CD4-positive, alpha-beta T cell treated with Interleukin-4 for 4 hours (primary cell): ENCODE measurements at places on chromosomes 16 and 17.

DNA sequence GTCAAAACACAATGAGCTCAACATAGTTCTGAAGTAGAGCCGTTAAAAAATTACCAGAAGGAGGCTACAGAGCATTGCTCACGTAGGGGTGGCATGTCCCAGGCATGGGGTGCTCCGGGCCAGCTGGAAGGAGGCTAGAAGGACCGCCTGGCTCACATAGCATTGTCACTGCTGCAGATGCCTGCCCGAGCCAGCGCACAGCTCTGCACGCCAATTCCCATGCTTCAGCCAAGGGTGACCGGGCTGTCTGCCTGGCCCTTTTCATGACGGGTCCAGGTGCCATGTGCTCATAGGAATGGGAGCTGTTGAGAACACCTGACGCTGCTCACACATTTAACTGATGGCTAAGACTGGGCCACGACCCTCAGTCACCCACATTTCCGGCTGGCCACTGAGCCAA, 228.9 kb upstream of the FOXF1 start:
- DNase-seq, result no peak

- DNase-seq, result no peak
These were observed 43.4 kb downstream of the SOX9 start for GRCh38 chr17:72164158-72164739.

GRCh38 chr17:16513873-16514272, 21.9 kb upstream of the LRRC75A start:
- DNase-seq, result no peak

DNA sequence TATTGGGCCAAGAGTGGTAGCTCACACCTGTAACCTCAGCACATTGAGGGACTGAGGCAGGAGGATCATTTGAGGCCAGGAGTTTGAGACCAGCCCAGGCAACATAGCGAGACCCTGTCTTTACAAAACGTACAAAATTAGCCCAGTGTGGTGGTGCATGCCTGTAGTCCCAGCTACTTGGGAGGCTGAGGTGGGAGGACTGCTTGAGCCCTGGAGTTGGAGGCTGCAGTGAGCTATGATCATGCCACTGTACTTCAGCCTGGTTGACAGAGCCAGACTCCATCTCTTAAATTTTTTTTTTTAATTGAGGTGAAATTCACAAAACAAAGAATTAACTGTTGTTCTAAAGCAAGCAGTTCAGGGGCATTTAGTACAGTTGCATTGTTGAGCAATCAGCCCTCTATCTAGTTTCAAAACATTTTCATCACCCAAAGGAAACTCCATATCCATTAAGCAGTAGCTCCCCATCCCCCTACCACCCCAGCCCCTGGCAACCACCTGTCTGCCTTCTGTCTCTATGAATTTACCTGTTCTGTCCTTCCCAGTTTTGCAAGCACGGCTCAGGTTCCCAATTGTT, 15.6 kb downstream of the SNX29 start:
- no peak for DNase-seq

DNA sequence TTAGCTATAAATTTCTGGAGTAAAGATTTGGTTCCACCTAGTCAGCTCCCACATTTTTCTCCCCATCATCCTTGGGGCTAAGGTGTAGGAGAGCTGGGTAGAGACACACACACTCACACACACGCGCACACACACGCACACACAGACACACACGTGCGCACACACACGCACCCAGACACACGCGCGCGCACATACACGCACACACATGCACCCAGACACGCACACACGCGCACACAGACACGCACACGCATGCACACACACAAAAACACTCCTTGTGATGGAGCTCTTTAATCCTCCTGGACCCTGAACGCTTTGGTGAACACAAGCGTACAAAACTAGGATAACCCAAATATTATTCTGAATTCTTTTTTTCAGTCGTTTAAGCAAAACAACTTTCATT, 253.6 kb downstream of the C16orf95 start:
- DNase-seq, result no peak

GRCh38 chr17:48505788-48506187, 25.0 kb downstream of the HOXB1 start:
- DNase-seq, result peak; percentile 94

DNA sequence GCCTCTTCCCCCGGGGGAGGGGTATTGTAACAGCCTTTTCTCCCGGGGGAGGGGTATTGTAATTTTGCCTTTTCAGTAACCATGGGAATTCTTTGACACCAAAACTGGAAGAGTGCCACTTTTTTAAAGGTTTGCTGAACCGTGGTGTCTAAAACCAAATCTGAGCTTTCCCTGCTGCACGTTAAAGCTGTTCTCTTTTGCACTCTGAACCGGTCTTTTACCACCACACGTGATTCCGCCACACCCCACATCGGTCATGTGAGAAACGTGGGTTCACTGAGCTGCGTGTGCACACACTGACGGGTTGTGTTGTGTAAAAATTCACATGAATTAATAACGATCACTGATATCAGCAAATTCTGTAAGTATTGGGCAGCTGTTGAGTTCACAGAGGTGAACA, 9.2 kb upstream of the ACSF3 start:
- peak; percentile 42 for DNase-seq

DNA sequence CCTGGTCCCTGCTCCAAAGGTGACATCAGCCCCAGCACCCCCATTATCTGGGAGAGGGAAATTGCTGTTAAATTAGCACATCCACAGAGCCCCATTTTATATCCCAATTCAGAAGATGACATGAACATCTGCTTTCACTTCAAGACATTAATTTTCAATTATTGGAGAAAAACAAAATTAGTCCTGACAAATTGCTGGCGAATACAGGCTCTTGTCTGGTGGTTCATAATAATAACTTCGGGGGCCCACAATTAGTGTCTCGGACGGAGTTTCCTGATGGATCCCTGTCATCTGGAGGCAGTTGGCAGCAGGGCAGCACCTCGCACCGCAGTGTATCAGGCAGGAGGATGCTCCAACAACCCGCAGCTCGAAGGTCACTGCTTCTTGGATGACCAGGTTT, 7.4 kb downstream of the ZNF423 start:
- no peak for DNase-seq

- no peak for DNase-seq
These were observed 1.6 kb upstream of the KREMEN2 start for GRCh38 chr16:2962334-2963073.

DNA sequence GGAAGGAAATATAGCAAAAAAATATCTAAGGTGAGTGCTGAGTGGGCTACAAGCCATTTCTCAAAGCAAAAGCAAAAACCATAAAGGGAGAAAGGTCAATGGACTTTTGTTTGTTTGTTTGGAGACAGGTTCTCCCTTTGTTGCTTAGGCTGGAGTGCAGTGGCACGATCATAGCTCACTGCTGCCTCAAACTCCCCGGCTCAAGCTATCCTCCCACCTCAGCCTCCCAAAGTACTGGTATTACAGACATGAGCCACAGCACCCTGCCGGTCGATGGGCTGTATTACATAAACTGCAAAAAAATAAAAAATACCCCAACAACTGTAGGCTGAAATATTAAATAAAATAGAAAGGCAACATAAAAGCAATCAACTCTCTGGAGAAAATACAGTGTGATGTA, 3.5 kb upstream of the RBBP6 start:
- no peak for DNase-seq

DNA sequence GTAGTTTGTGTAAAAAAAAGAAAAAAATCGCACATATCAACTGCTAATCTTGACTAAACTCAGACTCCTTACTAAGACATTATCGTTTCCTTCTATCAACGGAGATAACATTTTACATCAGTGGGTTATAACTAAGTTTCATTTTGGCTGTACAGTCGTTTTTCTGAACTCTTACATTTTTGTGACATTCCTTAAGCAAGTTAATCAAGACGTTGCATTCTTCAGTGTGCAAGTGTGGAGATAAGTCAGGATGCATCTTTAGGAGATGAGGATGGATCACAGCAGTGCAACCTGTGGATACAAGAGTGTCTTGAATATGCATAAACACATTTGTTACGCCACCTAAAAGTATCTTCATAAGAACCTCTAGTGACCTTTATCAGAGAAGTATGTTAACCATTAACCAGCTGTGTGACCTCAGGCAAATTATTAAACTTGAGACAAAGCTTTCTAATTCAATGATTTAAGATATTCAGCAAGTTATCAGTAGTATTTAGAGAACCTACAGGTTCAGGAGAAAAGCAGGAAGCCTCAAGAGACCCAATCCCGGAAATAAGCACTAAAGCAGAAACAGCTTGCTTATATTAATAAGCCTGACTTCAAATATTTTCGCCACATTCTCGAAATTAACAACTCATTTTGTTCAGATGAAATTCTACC, 9.4 kb downstream of the CMC2 start:
- DNase-seq, result peak; percentile 42

- no peak for DNase-seq
These were observed 30.0 kb downstream of the NSMCE1 start for GRCh38 chr16:27238591-27238990.

DNA sequence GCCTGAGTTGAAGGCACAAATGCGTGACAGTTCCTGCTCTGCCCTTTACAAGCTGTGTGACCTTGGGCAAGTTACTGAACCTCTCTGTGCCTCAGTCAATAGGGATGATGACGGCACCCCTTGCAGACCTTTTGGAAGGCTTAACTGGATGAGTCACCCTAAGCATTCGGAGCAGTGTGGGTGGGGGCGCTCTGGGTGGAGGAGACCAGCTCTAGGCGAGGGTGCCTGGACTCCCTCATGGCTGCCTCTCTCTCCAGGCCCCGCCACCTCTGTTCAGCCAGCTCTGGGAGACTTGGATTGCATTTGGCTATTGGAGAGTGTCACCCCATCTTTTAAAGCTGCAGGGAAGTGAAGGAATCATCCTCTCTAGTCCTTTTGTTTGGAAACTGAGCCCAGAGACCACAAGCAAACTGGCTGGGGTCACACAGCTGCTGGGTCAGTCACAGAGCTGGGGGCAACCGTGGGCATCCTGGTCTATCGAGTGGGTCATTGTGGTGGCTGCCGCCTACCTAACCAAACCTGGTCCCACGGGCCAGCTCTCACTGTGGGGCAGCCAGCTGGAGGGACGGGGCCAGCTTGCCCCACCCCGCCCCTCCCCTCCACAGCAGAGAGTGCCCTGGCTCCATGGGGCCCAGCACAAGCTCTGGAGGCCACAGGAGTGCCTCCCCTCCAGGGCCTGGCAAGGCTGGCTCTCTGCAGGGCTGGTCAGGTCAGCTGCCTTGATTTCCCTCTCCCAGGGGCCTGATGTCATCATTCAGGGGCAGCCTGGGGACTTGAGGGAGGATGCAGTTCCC, 20.2 kb upstream of the GSE1 start:
- no peak for DNase-seq

DNA sequence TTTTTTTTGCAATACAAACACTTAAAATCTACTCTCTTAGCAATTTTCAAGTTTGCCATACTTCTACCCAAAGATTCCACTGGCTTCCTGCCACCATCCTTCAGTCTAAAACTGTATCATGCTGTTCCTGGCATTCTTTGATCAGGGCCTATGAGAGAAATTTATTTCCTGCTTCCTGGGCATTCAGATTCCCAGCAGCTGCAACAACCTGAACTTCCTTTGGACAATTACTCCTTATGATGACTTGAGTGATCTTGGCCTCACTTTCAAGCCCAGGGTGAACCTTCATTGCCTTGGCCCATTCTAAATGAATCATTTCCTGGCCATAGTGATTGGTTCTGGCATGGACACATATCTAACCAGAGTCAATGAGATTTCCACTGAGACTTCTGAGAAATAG, 18.0 kb upstream of the MON1B start:
- no peak for DNase-seq

GRCh38 chr17:66953630-66954020, 10.9 kb upstream of the CACNG4 start:
- DNase-seq, result no peak

GRCh38 chr17:67759355-67760171, 41.8 kb downstream of the NOL11 start:
- DNase-seq, result no peak

GRCh38 chr17:19376811-19377210, 1.5 kb upstream of the MAPK7 start:
- no peak for DNase-seq

GRCh38 chr16:26951950-26952349, 114.8 kb upstream of the C16orf82 start:
- no peak for DNase-seq

- DNase-seq, result peak; percentile 74
These were observed 1.6 kb downstream of the TMC8 start for GRCh38 chr17:78132084-78132676.

- DNase-seq, result peak; percentile 90
These were observed 21.7 kb downstream of the KNOP1 start for GRCh38 chr16:19696328-19696727.

DNA sequence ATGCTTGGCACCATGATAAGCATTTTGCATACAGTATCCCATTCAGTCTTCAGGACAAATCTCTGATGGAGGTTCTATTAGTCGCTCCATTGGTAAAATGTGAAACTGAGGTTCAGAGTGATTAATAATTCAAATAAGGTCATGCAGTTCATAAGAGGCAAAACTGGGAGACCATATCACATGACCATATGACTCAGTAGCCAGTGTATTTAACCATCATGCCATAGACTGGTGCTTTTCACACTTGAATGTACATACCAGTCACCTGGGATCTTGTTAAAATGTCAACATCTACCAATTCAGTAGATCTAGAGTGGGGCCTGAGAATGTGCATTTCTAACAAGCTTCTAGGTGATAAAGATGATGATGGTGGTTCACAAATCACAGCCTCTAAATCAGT, 4.3 kb downstream of the ACSM3 start:
- no peak for DNase-seq

GRCh38 chr17:45992175-45992574, 6.9 kb upstream of the STH start:
- DNase-seq, result no peak

DNA sequence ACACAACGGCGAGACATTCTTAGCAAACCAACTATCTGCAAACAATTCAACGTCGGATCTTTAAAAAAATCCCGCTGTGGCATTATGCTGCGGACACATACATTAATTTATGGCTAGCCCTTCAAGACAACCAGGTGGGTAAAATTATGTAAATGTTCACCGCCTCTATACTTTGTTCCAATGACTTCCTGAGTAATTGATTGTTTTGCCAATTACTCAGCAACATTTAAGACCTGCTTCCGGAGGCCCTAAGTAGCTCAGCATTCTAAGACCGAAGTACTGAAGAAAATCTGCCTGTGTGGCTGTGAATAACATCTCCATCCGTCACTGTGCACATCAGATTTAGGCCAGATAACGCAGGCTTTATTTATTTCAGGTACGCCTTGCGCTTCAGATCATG, 23.3 kb downstream of the QPRT start:
- peak; percentile 87 for DNase-seq

DNA sequence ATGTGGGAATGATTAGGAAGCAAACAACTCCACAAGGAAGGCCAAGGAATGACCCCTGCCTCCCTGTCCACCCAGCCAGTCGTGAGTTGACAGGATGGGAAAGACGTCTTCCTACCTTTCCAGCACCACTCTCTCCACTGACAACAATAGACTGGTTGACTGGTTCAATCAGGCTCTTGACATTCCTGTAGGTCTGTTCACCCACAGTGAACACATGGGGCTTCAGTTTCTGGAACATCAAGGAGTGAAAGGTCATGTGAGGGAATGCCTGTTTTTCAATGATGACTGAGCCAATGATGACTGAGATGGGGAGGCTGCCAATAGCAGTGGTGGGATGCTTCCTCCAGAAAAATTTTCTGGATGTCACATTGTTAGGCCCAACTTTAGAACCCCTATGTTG, 9.6 kb downstream of the MYO19 start:
- DNase-seq, result no peak

- DNase-seq, result no peak
These were observed 21.2 kb downstream of the ERAL1 start for GRCh38 chr17:28875848-28876550.

- DNase-seq, result no peak
These were observed 407 bp downstream of the MCRIP1 start for GRCh38 chr17:81832608-81833159.
